ENCODE measurements at places on chromosomes 12 and 14.

DNA sequence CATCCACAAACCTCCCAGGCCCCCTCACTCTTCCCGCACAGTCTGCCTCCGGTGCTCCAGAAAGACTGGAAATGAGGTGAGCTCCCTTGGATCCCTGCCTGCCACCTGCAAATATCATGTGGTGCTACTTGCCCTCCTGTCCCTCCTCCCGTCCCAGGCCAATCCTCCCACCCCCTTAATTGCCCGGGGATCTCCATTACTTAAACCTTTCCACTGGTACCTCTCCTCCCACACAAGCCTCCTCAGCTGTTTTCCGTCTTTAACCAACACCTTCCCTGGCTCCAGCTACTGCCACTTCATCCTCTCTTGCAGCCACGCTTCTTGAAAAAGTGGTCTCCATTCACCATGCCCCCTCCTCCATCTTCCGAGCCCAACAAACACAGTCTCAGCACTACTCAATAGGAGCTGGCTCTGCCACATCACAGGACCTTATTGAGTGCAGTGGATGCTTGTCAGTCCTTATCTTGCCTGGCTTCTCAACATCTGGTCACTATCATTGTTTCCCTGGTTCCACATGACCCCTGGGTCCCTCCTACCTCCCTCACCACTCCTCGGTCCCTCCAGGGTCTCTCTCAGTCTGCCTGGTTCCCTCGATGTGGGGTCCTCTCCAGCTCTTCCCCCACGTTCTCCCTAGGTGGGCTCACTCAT is 11.5 kb downstream of the FAIM2 start:
- DNase-seq: no peak

DNA sequence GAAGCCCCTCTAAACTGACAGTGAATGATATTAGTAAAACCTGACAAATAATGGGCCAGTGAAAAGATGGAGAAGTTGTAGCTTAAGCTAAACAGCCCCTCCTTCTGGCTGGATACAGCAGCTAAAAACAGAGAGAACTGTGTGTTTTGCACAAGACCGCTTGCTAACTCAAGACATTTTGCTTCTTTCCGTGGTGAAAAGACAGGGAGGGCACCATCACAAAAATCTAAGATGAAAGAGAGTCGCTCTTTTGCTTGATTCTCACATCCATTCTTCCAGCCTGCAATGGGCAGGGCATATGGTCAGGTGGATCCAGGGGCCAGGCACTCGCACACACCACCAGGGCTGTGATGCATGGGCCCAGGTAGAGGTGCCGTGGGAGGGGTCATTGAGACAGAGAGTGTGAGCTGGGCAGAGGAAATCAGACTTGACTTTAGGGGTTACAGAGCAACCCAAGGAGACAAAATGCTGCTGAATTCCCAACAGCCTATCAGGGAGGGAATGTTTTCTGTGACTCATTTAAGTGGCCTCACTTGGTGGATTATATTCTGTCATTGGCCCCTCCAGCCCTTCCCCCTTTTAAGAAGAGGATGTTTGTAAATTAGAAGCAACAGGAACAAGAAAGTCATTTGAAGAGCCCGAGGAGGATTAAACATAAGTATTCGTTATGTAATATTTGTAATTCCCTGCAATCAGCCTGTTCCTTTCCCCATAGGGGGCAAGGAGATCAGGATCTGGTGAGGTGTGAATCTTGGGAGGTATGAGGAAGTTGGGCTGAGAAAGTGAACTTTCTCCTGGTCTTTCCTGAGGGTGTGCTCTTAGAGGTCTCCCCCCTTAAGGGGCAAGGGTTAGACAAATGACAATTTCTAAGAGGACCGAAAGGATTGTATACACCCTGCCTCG is 12.3 kb downstream of the EMP1 start:
- DNase-seq: peak; percentile 22

DNA sequence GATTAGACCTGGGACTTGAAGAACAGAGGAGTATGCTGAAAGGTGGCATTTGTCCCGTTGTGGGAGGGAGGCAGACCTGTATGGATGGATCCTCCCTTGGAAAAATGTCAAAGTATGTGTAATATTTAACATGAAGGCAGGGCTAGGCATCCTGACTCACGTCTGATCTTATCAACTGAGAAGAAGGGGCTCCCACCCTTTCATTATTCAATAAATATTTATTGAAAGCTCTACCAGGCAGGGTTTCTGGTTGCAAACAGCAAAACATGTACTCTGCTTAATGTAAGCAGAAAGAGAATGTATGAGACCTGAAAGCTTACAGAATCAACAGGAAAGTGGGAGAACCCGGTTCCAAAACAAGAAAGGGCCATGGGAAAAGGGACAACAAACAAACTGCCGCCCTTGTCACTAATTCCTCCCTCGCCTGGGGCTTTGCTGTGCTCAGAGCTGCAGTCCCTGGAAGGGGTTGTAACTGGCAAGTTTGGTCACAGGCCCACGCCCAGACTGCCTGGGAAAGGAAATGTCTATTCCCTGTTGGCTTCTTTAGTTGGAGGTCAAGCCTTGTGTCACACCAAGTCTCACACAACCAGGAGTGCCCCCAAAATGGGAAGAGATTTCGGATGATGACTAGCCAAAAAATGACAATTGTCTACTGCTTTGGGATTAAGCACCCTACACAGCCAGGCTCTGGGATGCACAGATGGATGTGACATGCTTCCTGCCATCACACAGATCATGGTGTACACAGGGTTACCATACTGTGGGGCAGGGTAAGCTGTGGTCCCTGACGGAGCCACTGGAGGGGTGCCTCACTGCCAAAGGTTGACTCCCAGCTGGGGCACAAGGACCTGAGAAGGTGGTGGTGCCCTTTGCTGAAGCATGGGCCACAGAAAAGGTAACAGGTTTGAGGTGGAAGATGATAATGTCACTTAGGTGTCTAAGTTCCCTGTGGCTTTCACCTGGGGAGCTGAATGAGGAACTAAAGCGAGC is 36.8 kb downstream of the RAB35 start:
- no peak for DNase-seq

- DNase-seq: no peak
Observed at GRCh38 chr14:35375558-35376025, 29.0 kb downstream of the NFKBIA start.

GRCh38 chr12:57148469-57149244 is 1.2 kb upstream of the LRP1-AS start:
- DNase-seq: no peak

- no peak for DNase-seq
Observed at GRCh38 chr14:102502571-102502970, 7.0 kb downstream of the ANKRD9 start.

DNA sequence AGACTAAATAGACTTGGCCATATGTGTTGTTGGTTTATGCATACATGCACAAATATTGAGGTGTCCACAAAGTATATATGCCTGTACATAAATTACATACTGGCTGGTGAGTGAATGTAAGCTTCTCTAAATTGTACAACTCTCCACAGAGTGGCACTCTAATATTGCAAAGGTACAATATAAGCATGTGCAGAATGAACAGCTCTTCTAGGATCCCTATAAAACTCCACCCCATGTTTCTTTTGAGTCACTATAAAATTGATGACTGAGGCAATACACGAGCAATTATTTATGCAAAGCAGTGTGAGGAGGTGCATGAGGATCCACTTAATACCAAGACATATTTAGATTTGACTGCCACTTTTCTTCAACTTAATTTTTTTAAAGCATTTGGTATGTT is 172.2 kb downstream of the NAV3 start:
- DNase-seq: no peak

DNA sequence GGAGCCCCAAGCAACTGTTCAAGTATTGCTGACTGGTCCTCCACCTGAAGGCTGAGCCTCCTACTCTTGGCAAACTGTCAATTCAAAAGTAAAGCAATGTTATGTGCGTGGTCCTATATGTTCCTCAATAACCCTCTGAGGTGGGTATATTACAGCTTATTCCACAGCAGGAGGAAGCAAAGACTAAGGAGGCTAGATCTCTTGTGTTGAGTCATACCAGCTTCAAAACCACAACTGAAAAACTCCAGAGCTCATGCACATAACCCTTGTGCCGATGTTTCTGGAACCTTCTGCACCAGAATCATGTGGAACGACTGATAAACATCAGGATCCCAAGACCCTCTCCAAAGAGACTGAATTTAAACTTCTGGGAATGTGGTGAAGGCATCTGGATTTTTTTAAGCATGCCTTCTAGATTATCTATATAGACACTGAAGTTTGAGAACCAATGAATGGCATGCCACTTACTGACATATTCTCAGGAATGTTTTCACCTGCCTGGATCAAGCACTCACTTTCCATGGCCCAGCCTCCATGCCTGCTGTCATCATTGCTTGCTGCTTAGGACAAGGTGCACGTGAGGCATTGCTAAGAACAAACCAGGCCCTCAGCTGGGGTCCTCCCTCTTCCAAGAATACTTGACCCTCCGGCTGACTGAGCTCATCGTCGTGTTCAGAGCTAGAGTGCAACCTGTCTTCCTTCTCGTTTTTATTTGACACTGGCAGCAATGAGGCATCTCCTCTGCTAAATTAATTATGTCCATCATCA is 194.7 kb downstream of the BCL11B start:
- DNase-seq: no peak

DNA sequence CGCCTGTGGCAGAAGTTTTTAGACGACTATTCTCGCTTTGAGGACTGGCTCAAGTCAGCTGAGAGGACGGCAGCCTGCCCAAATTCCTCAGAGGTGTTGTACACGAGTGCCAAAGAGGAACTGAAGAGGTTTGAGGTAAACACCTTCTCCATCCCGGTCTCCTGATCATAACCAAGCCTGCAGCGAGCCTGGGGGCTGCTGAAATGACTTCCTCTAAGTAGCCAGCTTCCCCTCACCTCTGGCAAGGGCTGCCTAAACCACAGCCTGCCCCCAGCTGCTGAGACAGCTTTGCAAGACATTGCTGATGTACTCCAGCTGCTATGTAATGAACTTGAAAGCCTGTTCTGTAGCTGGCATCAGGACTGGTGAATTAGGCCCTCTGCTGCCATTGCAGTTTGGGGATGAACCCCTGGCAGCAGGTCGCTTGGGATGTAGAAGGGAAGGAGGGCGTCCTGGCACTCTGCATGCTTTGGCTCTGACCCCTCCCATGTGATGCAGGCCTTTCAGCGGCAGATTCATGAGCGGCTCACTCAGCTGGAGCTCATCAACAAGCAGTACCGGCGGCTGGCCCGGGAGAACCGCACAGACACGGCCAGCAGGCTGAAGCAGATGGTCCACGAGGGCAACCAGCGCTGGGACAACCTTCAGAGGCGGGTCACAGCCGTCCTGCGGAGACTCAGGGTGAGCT is 84.6 kb downstream of the ESR2 start:
- DNase-seq: no peak

GRCh38 chr14:93903342-93904184 is 23.6 kb upstream of the FAM181A start:
- no peak for DNase-seq

DNA sequence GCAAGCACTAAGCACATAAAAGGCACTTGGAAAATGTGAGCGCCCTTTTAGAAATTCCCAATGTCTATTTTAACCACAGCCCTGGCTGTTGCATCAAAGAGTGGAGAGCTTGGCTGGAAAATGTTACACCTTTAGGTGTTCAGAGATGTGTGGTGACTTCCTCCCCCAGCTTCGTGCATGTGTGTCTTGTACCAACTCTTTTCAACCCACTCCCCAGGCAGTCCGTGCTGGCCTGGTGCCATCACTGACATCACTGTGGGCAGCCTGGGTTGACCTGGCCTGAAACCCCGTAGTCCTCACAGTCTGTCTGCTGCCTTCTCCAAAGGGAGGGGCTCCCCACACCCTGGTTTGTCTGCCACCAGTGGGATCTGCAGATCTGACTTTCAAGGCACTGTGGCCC is 101.8 kb downstream of the SCARB1 start:
- DNase-seq: no peak

- DNase-seq: no peak
Observed at GRCh38 chr12:123104809-123105208, 46.1 kb downstream of the PITPNM2 start.

DNA sequence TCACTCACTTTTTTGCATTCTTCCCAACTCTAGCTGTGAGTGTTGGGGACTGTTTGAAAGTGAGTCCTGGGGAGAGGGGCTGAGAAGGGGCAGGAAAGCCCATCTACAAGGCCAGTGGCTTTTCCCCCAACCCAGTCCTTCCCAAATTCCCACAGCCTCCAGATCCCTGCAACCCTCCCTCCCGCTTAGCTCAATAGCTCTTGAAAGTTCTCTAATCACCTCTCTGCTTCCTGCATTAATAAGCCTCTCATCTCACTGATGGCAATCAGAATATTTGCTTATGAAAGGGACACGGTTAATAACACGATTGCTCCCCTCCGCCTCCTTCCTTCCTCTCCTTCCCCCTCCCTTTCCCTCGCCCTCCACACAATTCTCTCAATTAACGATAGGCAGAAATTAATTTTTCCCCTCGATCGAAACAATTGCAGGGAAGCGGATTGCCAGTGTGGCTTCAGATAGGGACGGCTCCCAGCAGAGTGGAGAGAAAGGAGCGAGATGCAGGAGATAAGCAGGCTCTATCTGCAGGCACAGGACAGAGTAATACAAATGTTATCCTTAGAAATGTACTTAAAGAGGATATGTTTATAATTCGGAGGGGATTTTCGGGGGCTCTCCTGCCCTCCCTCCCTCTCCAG is 15.1 kb upstream of the GPATCH2L start:
- no peak for DNase-seq

DNA sequence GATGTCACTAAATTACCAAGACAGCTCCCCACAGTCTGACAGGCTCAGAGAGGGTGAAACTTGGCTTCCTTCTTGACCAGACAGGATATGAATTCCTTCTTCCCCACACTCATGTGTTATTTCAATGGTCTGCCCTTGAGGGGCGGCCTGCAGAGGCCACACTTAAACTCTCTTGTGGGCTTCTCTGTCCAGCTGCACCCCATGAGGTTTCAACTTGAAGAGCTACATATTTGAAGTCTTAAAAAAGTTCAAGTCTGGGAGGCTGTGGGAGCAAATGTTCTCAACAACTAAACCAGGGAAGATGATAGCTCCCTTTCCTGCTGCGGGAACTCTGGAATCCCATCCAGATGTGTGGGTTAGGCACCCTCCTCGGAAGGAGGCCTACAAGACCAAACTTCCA is 98.3 kb downstream of the TTC7B start:
- DNase-seq: no peak

DNA sequence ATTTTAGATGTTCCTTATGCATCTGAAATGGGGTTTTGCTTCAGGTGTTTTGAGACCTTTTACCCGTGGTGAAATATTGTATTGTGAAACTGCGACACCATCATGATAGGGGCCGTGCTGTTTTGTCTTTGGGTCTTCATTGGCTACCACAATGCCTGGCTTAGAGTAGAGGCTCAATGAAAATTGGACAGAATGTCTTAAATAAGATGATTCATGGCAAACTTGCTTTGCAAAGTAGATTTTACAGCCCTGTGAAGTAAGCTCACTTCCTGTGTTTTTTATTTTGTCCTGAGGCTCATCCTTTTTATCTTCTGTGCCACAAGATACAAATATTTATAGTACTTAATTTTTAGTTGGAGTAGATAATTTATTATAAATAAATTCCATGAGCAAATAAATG is 111.3 kb upstream of the FRMD6 start:
- DNase-seq: no peak

GRCh38 chr12:13942826-13943225 is 38.6 kb downstream of the GRIN2B start:
- no peak for DNase-seq

DNA sequence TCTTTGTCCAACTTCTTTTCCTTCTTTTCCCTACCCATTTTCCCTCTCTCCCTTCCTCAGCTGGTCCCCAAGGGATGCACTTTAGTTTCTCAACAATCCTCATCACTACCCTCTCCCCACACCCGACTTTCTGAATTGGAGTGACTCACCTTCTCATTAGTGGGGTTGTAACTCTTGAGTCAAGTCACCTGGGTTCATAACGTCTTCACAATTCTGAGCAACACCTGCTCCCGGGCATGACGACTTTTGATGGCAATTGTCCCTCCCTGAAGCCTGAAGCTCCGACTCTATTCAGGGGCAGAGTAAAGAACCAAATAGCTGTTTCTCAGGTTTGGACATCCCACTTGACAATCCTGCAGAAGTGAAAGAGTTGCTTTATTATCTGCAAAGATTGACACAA is 82.7 kb upstream of the OTX2 start:
- DNase-seq: no peak
